ENCODE measurements at places on chromosomes 12 and 14.

- DNase-seq = no peak
These were observed 126.5 kb downstream of the TSPAN9 start for GRCh38 chr12:3203713-3204112.

GRCh38 chr12:92108651-92109050 is 37.0 kb downstream of the BTG1 start:
- no peak for DNase-seq

DNA sequence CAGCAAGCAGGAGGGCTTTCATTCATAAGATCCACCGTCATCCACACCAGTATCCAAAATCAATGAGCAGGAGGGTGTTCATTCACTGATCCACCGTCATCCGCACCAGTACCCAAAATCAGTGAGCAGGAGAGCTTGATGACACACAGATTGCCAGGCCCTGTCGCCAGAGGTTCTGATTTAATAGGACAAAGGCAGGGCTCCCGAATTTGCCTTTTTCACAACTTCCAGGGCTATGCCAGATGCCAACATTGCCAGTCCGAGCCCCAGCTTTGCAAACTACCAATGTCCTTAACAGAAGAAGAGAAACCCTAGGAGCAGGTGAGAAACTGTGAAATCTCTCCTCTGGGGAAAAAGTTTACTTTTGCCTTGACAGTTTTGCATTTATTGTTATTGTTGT is 115.0 kb downstream of the SLC15A4 start:
- no peak for DNase-seq

DNA sequence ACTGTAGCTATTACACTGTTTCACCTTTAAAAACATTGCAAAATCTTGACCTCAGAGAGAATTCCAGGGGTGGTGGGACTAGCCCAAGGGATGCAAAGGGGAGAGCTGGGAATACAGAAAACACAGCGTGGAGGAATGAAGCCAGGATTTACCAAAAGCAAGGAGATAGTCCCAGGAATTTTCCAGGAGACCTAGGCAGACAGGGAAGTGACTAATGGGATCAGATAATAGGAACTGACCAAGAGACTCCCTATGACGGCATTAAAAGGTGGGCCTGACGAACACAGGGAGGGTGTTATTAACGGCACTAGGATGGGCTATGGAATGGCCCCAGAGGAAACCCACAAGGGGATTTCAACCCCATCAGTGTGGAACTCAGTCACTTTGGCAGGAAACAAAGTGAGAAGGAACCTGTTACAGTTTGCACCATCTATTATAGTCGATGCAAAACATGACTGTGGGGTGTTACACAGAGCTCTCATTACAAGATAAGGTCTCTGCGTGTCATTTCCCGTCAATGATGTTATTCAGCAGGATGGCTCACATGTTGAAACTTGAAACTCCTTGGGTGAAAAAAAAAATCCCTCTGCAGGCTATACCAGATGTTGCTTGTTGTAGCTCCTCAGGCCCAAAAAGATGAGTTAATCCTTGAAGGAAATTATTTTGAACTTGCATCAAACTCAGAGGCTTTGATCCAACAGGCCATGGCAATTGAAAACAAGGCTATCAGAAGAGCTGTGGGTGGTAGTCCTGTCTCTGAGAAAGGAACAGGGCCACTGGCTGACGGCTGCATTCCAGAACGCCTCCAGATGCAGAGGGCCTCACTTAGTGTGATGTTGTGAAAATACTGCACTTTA is 58.7 kb downstream of the DRAM1 start:
- DNase-seq = peak; percentile 35

- DNase-seq = no peak
These were observed 133.6 kb downstream of the KSR2 start for GRCh38 chr12:117835156-117835555.

DNA sequence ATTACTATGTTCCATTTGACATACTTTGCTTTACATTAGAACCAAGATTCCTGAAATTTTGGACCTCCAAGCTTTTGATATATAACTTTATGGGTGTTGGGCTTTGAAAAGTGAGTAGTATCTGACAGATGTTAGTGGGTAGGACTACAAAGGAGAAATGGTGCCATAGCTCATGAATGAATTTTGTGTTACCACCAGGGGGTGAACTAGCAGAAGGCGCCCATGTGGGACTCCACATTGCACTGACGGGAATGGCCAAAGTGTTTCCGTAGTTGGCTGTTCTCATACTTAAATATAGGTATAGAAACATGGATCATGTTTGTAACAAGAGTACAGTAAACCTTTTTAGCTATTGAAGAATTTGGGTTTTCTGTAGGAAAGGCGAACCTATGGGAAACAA is 337.5 kb downstream of the FLRT2 start:
- DNase-seq = no peak

GRCh38 chr12:6765634-6766581 is at the start of gene PTMS:
TSS of gene PTMS (plus strand) at chr12:6766363. CDS start at chr12:6766706, 343 bp downstream.
- DNase-seq = peak; percentile 68

GRCh38 chr14:20438664-20439063 is 2.7 kb upstream of the KLHL33 start:
- no peak for DNase-seq

DNA sequence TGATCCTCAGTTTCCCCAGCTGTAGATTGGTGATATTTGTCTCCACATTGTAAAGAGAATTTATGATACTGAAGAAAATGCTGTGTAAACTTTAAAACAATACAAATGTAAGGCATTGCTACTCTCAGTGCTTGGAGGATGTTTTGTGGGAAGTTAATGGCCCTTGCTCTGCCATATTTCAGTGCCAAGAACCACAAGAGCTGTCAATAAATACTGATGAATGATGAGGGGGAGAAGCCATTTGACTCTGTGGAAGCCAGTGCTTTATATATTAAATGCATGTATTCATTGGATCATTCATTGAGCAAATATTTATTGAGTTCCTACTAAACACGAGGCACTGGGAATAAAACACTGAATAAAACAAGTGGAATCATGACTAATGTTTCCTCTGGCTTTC is 30.8 kb downstream of the CACNA1C start:
- no peak for DNase-seq

GRCh38 chr14:20424851-20425250 is 11.1 kb downstream of the KLHL33 start:
- no peak for DNase-seq

GRCh38 chr14:54815016-54815415 is 87.6 kb downstream of the GCH1 start:
- DNase-seq = no peak

DNA sequence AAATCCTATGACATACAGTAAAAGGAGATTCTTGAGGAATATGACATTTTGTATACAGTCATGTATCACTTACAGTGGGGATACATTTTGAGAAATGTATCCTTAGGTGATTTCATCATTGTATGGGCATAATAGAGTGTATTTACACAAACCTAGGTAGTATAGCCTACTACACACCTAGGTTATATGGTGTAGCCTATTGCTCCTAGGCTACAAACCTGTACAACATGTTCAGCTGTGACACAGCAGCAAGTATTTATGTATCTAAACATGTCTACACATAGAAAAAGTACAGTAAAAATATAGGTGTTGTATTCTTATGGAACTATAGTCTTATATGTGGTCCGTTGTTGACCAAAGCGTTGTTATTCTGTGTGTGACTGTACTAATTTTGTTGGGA is 178.8 kb downstream of the FOXA1 start:
- DNase-seq = no peak

DNA sequence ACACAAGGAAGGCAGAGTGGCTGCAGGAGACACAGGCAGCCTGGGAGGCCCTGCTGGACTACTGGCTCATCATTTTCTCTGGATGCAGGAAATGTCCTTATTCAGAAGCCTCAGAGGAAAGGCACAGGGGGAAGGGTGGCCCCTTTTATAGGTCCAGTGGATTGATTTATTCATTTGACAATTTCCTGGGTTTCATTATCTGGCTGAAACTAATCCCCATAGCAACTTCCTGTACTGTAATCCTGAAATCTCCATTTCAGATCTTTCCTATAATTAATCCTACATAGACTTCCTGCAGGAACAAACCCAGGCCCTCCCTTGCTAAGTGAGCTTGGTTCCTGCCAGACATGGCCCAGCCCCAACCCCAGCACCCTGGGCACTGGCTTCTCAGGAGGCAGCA is 23.0 kb downstream of the KRT76 start:
- no peak for DNase-seq

DNA sequence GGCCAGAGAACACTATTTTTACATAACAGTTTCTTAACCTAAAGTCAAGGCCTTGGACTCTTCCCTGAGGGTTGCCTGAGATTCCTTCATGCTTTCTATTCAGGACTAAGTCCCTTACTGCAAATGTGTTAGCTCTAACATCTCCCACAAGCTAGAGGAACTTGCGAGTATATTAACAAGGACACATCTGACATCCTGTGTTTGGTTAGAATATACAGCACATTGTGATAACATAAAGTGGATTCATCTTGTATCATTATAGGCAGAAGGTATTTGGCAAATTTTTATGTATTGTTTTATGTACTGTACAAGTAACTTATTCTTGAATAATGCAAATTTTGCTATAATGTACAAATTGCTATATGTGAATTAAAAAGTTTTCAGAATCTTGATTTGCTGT is 45.5 kb downstream of the SH2B3 start:
- no peak for DNase-seq

DNA sequence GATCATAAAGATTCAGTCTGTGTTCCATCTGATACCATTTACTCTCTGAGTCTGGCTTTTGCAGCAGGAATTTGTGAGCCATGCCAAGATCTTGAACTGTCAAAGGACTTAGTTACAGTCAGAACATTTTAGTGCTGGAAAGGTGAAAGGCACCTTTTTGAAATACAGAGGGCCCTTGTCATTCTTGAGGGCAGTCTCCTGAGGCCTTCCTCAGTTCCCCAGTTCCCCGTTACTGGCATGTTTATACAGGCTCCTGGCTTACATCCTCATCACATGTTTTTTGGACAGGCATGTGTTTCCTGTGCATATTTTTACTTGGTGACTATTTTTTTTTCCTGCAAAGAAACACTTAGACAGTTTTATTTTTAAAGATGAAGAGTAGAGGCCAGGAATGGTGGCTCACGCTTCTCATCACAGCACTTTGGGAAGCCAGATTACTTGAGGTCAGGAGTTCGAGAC is 21.0 kb downstream of the CFAP54 start:
- peak; percentile 89 for DNase-seq

DNA sequence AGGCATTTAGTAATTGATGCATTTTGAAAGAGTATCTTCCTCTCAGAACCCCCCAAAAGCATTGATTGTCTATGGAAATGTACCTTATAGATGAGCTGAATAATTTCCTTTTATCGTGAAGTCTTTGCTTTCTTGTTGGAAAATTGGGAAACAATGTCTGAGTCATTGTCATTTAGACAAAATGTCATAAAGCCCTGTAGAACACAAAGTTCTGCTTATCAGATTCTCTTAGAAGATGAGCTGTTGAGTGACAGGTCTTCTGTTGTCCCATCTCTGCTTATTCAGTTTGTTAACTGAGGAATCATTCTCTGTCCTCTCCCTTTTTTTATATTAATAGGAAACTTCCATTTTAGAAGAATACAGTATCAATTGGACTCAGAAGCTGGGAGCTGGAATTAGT is 22.9 kb downstream of the MAPKAPK5 start:
- DNase-seq = no peak

DNA sequence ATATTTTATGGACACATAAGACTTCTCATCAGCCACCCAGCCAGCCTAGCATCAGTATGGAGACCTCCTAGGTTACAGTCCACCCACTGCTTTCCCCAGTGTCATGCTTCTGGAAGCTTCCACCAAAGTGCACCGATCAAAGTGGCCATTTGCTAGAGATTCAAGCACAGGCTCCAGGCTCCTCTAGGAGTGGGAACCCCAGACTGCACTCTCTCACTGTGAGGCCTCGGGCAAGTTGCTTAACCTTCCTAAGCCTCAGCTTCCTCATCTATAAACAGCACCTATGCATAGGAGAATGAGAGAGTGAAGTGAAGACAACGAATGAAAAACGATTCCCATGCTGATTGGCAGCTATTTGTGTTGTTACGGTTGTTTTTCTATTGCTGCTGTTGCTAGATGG is 94.4 kb downstream of the DICER1 start:
- no peak for DNase-seq

DNA sequence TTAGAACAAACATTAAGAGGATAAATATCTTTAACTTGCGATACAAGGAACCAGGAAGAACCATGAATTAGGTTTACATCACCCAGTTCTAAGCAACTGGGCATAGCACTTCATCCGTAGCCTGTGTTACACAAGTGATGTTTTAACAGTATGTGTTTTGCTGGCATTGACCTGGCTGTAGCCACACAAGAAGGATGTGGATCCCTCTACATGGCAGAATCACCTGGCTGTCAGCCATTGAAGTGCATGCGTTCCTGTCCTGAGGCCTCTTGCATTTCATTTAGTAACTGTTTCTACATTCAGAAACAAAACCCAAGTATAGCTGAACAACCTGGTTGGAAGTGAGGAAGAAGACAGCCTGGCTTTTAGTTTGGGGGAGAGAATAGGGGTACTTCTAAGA is 72.2 kb downstream of the TGFB3 start:
- no peak for DNase-seq

- no peak for DNase-seq
These were observed at the start of gene NPC2 for GRCh38 chr14:74492776-74493342. TSS of gene NPC2 (minus strand) at chr14:74493305. CDS start at chr14:74493274, 31 bp downstream.

GRCh38 chr12:120252071-120252906 is 13.2 kb downstream of the PXN start:
- DNase-seq = no peak

GRCh38 chr14:85764822-85765221 is 234.9 kb downstream of the FLRT2 start:
- no peak for DNase-seq

DNA sequence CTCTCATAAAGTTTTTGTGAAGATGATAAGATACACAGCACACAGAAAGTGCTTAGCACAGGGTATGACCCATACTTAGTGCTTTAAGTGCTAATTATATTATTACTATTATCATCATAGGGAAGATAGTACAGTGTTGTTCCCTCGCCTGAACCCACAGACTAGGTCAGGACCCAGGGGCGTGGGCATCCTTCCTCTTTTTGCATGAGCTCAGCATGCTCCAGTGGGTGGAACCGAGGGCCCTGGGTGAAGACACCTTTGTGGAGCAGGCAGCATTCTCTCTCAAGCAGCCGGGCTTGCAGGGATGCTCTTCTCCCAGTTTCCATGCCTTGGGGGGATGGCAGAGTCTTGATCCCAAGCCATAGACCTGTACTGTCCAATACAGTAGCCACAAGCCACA is 34.8 kb downstream of the CRACR2A start:
- no peak for DNase-seq

DNA sequence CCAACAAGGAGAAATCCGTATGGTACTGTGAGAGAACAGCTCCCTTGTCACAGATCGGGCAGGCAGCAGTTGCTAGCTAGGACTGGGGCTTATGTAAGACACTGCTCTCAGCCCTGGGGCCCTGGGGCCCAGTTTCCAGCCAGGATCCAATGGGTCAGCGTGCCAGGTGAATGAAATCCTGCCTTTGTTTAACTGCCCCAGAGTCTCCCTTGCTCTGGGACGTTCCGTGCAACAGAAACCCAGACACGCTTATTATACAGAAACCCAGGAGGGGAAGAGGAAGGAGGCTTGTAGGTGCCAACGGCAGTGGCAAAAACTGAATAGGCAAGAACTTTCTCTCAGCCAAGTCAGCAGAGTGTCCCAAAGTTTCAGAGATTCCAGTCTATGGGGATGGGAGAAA is 110.6 kb downstream of the DIO2 start:
- DNase-seq = no peak

Measured in pulmonary artery endothelial cell (primary cell).